Activated CD8-positive, alpha-beta memory T cell treated with anti-CD3 and anti-CD28 coated beads for 36 hours (primary cell): ENCODE measurements at places on chromosomes 4 and X. TPM values are rescaled to one million over a fixed set of nuclear protein-coding genes. Genes with fewer than 3 reads are reported as not detected.

ZFYVE28 gene
- total RNA-seq, result 10.3 TPM

PCDH7 gene
- total RNA-seq, result not detected

NDST4 gene
- not detected for total RNA-seq

ZNF732 gene
- not detected for total RNA-seq

GAGE12H gene
- total RNA-seq, result not detected

GAB3 gene
- total RNA-seq, result 6.0 TPM

SPINK2 gene
- total RNA-seq, result 0.50 TPM

ATP7A gene
- total RNA-seq, result 5.9 TPM

RHOXF2B gene
- not detected for total RNA-seq

SH3RF1 gene
- 1.4 TPM for total RNA-seq

MND1 gene
- total RNA-seq, result 25.1 TPM

SFRP2 gene
- total RNA-seq, result not detected

EXOC1L gene
- total RNA-seq, result not detected

GPR78 gene
- total RNA-seq, result not detected

PPP2R2C gene
- not detected for total RNA-seq

SPACA5 gene
- not detected for total RNA-seq

S100G gene
- total RNA-seq, result not detected

HMGB3 gene
- total RNA-seq, result 33.2 TPM

OPHN1 gene
- total RNA-seq, result 0.02 TPM

SMARCA5 gene
- 65.5 TPM for total RNA-seq

GUCY1B1 gene
- total RNA-seq, result 0.08 TPM

DCAF16 gene
- total RNA-seq, result 32.9 TPM

XG gene
- not detected for total RNA-seq

CXorf49 gene
- not detected for total RNA-seq

AMMECR1 gene
- total RNA-seq, result 16.7 TPM

EXOSC9 gene
- total RNA-seq, result 78.6 TPM

HDX gene
- total RNA-seq, result 0.80 TPM

SMIM10L2A gene
- 0.61 TPM for total RNA-seq

HSFX3 gene
- total RNA-seq, result not detected

SPATA18 gene
- total RNA-seq, result 0.40 TPM

RPS6KA6 gene
- total RNA-seq, result 0.38 TPM

RPL39 gene
- total RNA-seq, result 2,287 TPM

FGFR3 gene
- total RNA-seq, result not detected

HSFX2 gene
- not detected for total RNA-seq

KCTD8 gene
- not detected for total RNA-seq

DUSP21 gene
- not detected for total RNA-seq

MFAP3L gene
- total RNA-seq, result 2.5 TPM

KLB gene
- total RNA-seq, result not detected

CCKAR gene
- total RNA-seq, result not detected

MAGEA12 gene
- total RNA-seq, result not detected

DCAF8L2 gene
- not detected for total RNA-seq

FHIP1A gene
- total RNA-seq, result not detected

CDS1 gene
- total RNA-seq, result 0.06 TPM

TREX2 gene
- total RNA-seq, result 1.7 TPM

MAGEE2 gene
- total RNA-seq, result not detected

FAM236D gene
- total RNA-seq, result not detected

GPR34 gene
- total RNA-seq, result 0.97 TPM

SPATA4 gene
- total RNA-seq, result not detected

GATA1 gene
- total RNA-seq, result not detected

CCDC149 gene
- total RNA-seq, result not detected

KCNE5 gene
- 0.42 TPM for total RNA-seq

COX7B2 gene
- not detected for total RNA-seq

PRSS12 gene
- total RNA-seq, result not detected

IL3RA gene
- not detected for total RNA-seq

SPP1 gene
- total RNA-seq, result not detected
